Ureter (tissue), 1 donor: ENCODE measurements at places on chromosomes 7 and 10.
A peak's percentile ranks its signal among the peaks of the same experiment; 100 is the strongest.

GRCh38 chr7:51121931-51122425 lies 194.6 kb downstream of the COBL start:
- no peak for DNase-seq

DNA sequence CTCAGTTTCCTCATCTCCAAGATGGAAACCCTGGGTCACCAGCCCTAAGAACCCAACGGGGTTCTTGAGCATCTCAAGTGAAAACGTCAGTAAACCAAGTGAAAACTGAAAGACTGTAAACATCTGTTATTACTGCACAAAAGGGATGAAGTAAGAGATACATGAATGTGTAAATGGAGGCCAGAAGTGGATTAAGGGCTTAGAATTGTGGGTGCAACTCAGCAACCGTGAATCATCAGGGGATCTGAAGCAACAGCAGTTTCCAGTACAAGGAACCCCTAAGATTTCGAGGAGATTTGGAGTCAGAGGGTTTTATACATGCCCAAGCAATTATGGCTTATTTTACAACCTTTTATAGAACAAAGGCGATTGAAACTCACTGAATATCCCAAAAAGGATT lies 95.7 kb upstream of the SVIL start:
- no peak for DNase-seq

DNA sequence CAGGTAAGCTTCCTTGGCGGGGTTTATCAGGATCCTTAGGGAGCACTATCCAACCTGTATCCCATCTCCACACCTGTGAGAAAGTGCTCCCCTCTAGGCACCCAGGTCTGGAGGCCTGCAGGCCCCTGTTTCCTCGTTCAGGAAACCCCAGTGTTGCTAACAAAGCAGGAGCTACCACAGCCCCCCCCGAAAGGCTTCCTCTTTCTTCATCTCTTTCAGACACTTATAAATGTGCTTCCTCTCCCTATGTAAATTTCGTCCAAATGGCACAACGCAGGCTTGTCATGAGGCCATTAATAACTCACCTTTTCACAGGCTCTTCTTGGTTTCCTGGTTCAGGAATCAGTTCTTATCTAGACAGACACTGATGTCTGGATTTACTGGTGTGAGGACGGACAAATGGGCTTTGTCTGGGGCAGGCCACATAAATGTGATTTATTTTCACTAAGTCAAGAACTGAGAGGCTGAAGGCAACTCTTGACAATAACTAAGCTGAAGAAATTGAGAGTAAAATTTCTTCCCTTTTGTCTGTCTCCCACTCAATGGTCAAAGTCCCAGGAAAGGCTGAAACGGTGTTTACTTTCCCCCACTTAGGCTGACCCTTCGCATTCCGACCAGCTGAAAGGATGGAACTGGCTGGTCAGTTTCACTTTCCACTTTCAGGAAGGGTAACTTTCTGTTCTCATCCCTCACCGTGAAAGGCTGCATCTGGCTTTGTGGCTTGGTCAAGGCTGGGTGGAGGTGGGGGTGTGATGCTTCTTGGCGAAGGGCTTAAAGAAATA lies 46.8 kb downstream of the PIK3AP1 start:
- peak; percentile 61 for DNase-seq

DNA sequence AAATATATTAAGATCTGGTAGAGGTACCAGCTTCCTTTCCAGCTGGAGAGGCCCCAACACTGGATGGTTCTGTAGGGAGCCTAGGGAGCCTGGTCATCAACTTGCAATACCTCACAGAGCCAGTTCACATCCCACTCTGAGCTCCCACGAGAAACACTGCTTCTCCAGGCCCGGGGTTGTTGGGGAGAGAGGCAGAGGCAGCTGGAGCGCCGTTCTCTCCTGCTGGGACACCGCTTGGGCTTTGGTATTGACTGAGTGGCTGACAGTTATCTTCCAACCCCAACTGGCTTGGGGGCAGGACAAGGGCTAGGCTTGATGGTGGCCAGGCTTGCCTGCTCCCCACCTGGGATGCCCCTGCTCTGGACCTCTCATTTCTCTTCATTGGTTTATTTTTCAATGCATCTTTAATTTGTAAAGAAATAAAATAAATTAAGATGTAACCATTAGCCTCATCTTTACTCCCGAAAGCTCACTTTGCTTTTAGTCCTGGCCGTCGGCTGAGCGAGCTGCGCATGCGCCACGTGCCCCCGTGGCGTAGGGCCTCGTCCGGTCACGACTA lies 10.0 kb upstream of the CHCHD1 start:
- peak; percentile 90 for DNase-seq
